Neuronal stem cell (in vitro differentiated cells): ENCODE measurements at places on chromosomes 2 and 18.

DNA sequence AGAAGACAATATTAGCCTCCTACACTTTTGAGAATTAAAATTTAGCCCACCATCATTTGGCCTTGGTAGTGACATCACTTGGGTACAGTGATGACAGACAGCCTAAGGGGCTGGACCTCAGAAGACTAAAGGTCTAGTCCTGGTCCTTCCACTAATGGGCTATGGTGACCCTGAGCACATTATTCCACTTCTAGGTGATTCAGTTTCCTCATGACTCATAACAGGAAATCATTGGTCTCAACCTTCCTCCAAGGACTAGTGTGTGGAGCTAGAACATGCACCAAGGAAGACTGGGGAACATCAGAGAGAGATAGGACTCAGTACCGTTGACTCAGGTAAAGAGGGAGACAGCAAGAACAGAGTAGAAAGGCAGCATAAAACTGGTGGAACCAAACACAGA is 64.0 kb downstream of the TFCP2L1 start:
- no peak for DNase-seq

GRCh38 chr2:160512491-160512890 is 18.9 kb upstream of the RBMS1 start:
- no peak for DNase-seq

- no peak for DNase-seq
These were observed 35.0 kb upstream of the IL1R2 start for GRCh38 chr2:101956465-101957438.

- no peak for DNase-seq
These were observed 19.1 kb downstream of the TRAK2 start for GRCh38 chr2:201432038-201432620.

DNA sequence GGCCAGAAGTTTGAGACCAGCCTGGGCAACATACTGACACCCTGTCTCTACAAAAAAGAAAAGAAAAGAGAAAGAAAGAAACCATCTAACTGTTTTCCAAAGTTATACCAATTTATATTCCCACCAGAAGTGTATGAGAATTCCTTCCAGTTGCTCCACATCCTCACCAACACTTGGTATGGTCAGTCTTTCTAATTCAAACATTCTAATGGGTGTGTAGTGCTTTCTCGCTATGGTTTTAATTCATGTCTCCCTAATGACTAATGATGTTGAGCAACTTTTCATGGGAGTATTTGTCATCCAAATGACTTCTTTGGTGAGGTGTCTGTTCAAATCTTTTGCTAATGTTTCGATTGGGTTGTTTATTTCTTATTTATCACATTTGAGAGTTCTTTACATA is 10.5 kb upstream of the B3GNT7 start:
- no peak for DNase-seq

- DNase-seq, result peak; percentile 20
These were observed 11.4 kb downstream of the ID2 start for GRCh38 chr2:8693157-8693821.

DNA sequence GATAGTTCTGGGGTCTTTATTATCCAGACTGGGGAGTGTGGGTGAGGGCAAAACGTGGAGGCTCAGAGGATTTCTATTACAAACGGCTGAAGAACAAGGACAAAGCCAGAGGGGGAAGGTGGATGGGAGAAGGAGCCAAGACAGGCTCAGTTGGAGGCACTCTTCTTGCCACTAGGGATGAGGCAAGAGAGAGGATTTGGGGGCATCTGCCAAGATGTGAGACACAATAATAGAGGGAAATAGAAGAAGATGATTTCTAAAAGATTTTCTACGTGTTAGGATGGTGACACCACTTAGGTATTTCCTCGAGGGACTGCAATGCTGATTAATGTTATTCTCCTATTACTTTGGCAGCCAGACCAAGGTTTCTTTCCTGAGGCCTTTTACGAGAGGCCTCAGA is 71.8 kb downstream of the APOB start:
- no peak for DNase-seq

DNA sequence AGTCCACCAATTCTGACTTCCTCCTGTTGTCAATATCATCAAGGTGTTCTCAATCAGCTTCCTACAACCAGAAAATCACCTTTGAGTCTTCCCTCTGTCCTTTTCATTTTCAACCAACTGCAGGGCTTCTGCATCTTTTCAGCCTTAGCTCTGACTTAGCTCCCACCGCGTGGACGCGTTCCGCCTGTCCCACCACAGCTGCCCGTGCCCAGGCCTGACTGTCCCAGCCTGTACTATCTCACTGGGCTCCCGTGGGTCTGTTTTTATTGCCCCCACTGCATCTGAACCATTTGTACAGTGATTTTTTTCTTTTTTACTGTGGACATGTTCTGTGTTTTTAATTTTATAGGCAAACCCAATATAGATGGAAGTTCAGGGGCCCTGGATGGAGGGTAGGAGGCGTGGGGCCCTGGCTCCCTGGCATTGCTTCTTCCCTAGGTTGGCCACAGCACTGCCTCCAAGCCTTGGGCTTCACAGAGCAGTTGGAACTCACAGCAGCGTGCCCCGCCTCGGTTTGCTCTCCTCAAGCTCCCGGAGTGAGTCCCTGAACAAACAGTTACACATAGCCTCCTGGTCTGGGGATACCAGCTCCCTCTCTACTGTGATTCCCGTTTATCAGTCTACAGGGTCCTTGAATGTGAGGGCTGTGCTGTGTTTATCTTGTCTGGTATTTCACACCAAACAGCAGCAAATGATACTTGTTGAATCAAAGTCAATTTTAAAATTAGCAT is 280.6 kb upstream of the PXDN start:
- no peak for DNase-seq
